Pericardium fibroblast (primary cell): ENCODE measurements at places on chromosomes 5 and 9. TPM values are rescaled to one million over a fixed set of nuclear protein-coding genes. Genes with fewer than 3 reads are reported as not detected.

IFNB1 gene
- total RNA-seq = not detected in 2 replicates

HSPB3 gene
- 2.6 TPM in 1 of 2 replicates, not detected in the other for total RNA-seq

HTR1A gene
- total RNA-seq = not detected in 2 replicates

CRHBP gene
- not detected in 2 replicates for total RNA-seq

ITGA1 gene
- 7.2 and 34.0 TPM in 2 replicates for total RNA-seq

PCDHGA6 gene
- total RNA-seq = 3.7 and 4.3 TPM in 2 replicates

WNT8A gene
- total RNA-seq = not detected in 2 replicates

JAKMIP2 gene
- total RNA-seq = 1.8 TPM in 2 replicates

CDKN2B gene
- 8.9 and 21.8 TPM in 2 replicates for total RNA-seq

AHRR gene
- 3.1 and 16.0 TPM in 2 replicates for total RNA-seq

MARVELD2 gene
- 0.09 and 0.82 TPM in 2 replicates for total RNA-seq

OR2Y1 gene
- total RNA-seq = not detected in 2 replicates

SLCO6A1 gene
- not detected in 2 replicates for total RNA-seq

CDKN2B-AS1 gene
- total RNA-seq = 0.26 TPM in 1 of 2 replicates, not detected in the other

RANBP17 gene
- total RNA-seq = 4.7 and 12.0 TPM in 2 replicates
